ENCODE measurements at places on chromosomes 11 and 22.

DNA sequence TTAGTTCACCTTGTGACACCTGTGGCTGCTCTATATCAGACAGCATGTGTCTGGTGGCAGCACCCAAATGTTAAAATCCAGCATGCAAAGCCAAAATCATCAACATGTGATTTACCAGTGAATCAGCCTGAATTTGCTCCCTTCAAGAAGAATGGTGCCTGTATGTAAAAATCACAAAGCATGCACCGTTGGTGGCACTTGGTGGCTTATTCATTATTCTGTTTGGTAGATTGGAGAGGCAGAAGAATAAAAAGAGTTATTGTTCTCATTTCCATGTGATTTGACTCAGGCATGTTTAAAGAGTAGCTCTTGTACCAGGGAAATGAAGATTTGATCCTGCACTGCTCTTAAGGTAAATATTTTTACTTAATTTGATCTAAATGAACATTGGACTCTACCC is 143.9 kb upstream of the MPPED2 start:
- no peak for DNase-seq

- DNase-seq, result no peak
These were observed 11.5 kb downstream of the RIC8A start for GRCh38 chr11:218815-219593.

DNA sequence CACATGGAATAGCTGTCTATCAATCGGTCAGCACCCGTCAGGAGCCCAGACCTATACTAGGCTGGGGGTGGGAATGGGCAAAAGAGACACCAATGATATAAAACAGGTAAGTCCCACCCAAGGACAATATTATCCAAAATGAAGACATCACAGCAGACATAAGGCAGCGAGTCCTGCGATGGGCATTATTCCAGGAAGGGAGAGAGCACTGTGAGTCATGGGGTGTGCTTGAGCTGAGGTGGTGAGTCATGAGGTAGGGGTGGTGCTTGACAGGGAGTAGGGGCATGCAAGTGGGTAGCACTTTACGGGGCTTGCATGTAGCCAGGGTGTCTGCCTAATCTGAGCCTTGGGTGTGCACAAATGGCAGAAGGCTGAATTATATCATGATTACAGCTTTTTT is 605.0 kb upstream of the CADM1 start:
- no peak for DNase-seq

DNA sequence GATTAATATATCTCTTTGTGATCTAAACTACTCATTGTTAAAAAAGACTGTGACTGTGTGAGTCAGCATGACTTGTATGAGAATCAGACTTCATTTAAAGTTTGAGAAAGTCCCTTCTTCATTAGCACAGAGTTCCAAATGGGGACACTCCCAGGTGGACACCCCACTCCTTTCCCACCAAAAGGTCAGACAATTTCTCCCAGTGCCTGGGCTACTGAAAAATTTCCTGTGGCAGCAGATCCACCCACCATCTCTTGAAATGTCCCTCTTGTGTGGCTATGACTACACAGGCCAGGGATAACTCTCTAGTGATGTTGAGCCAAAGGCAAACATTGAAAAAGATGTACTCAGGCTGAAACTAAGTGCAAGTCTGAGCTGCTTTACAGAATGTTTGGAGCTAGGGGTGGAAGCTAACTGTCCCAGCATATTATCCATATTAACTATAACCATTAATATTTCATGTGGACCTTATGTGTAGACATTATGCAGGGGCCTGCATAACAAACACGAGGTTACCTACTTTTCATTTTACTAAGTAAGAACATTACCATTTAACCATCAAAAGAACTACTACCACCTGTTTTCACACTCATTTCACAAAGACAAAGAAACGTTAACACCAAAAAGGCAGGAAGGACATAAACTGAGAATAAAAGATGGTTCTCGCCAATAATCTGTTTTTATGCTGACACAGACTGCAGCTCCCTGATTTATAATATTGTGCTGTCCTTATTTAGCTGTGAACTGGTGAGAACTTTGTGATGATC is 44.8 kb downstream of the MMP20 start:
- DNase-seq, result no peak

DNA sequence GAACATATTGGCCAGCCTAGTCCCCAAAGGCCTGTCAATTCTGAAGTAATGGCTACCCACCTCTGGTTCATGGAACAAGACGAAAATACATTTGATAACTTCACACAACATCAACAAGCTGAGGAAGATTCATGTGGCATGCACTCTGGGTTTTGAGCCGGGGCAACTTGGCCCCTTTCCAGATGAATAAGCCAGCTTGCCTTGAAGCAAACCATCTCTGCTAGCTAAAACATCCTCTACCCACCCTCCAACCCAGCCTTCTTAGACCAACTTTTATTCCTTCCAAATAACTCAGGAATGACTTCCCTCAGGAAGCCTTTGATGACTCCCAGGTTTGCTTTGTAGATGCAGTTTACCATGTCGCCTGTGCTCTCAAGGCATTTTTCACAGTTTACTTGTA is 94.4 kb downstream of the SLC1A2 start:
- DNase-seq, result no peak

- DNase-seq, result no peak
These were observed 28.4 kb upstream of the SCN3B start for GRCh38 chr11:123682696-123683410.

DNA sequence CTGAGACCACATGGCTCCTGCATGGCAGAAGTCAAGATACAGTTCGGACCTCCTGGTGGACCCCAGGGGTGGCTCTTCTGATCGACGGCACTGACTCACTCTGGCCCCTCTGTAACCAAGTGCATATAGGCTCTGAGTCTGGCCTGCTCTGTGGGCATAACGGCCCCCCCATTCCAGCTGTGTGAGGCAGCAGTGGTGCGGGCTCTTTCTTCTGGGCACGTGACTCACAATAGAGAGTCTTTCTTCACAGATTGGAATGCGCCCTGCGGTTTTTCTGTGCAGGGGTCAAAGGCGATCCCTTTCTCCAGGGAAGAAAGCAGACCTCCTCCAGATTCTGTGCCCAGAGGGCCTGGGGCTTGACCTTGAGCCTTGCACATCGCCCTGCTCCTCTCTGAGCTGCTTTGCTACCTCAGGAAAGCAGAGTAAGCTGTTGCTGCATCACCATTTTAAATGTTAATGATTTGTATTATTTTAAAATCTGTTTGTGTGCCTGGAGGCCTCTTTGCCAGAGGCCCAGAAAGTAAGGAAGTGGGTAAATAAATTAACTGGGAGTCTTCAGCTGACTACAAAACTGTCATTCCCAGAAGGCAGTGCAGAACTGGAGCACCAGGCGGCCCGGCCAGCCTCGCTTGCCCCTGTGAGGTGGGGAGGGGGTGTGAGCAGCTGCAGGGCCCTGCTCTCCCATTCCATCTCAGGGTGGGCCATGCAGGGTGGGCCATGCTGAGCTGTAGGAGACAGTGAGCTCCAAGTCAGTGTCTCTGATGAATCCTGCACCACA is 199.0 kb downstream of the GRIK4 start:
- peak; percentile 90 for DNase-seq

DNA sequence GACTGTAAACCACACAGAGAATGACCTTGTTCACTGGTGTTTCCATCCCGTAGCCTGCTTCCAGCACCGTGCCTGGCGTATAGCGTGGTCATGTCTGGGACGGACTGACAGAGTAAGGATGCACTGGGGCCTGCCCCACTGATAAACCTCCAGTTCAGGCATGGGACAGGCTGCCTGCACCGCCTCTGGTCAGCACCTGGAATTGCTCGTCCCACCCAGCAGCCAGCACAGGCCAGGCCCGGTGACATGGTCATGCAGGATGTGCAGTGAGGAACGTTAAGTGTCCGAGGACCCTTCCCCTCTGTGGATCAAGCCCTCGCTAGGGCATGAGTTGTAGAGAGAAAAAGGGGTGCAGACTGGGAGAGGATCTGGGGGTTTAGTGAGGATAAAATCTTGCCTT is 44.8 kb downstream of the LMO1 start:
- DNase-seq, result no peak

GRCh38 chr22:19620742-19621371 is 93.4 kb upstream of the SEPTIN5 start:
- DNase-seq, result no peak

- DNase-seq, result no peak
These were observed 76.4 kb downstream of the GGTLC2 start for GRCh38 chr22:22720724-22721261.

DNA sequence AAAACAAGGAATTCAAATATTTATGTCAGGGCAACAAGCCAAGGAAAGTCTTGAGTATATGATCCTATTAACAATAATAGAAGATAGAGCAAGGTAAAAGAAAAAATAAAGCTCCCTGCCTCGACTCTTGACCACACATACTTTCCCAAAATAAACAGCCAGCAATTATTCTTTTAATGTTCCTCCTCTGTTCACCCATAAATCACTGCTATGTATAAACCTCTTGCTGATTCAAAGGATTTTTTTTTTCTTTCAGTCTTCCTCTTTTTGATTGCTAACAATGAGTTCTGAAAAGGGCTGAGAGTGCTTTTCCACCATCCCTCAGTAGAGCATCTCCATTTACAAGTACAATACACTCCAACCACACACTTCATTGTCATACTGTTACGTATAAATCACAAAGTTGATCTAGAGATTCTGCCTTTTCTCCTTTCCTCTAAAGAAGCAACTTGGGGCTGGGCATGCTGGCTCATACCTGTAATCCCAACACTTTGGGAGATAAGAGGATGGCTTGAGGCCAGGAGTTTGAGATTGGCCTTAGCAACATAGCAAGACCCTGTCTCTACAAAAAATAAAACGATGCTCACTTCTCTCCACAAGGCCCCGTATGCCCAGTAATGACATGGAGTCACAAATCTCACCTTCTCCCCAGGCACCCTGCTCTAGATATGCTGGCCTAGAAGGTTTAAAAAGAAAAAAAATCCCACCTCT is 24.0 kb downstream of the RAB30 start:
- DNase-seq, result no peak

- DNase-seq, result peak; percentile 87
These were observed 7.5 kb downstream of the FREY1 start for GRCh38 chr11:45899448-45900174.

DNA sequence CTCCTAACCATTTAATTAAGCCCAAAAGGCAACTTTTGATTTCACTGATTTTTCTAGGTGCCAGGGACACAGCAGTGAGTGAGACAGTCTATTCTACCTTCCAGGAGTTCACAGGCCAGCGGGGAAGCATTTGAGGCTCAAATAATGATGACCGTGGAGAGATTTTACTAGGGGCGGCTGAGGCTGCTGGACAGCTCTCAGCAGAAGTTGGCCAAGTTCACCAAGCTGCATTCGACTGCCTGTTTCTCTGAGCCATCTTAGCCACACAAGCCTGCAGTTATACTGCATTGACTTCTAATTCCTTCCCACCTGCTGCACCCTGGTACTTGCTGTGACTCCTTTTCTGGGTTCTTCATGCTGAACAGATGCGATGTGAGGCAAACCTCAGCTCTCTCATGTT is 168.9 kb upstream of the TBCEL start:
- no peak for DNase-seq

GRCh38 chr22:48188231-48188721 is 1425.8 kb downstream of the TBC1D22A start:
- DNase-seq, result no peak

DNA sequence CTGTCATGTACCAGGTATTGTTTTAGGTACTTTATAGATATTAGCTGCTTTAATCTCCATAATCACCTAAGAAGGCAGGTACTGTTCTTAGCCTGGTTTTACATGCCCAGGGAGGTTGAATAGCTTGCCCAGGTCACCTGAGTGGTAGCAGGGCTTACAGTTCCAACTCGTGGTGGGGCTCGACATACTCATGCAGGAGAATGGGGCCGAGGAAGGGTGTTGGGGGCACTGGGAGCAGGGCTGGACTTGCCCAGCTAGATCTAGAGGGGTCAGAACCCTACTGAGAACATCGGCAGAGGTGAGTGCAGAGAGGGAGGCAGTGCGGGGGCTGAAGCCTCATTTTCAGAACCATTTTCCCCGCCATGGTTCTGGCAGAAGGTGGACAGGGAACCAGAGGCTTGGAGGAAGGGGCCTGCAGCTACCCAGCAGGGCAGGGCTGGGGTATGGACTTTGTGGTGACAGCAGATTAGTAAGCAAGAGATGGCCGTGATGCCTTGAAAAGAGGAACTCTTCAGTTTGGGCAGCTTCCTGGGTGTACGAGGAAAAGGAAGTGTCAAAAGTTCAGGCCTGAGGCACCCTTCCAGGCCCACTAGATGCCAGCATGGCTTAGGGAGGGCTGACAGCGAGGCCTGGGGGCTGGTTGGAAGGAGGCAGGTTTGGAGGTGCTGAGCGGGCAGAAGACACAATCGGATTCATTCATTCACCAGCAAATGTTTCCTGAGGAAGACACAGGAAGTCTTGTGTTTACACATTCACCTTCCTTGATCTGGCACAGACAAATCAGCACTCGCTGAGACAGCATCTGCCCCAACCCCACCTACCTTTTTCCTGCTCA is 54.7 kb upstream of the LYVE1 start:
- no peak for DNase-seq

- DNase-seq, result no peak
These were observed 64.8 kb downstream of the IGF2 start for GRCh38 chr11:2074266-2074825.

DNA sequence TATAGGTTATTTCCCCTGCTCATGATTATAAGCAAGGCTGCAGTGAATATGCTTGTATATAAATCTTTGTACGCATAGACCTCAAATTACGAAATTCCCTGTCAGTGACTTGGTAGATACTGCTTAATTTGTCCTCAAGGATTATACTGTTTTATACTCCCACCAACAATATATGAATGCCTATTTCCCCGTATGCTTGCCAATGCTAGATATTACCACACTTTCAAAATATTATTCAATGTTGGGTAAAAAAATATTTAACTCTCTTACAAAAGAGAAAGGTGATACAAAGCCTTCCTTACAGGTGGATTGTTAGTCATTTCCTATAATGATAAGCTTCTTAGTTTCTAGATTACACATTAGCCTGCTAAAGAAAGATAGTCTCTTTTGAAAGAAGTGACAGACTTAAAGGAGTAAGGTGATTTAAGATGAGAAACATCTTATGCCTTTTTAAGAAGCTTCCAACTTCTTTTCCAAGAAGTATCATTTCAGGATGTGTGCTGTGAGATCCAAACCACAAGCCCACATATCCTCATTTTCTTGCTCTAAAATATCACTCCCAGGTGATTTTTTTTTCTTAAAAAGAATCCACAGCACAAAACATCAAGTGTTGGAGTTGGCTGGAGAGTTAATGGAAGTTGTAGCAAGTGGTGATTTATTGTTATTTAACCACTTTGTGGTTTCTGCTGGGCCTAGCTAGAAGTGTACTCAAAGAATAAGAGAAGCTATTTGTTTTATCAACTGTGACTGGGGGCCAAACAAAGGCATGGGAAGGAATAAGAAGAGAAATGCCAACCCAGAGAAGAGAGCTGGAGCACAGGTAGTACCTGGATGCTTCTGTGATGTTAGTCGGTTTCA is 59.2 kb downstream of the BARX2 start:
- DNase-seq, result no peak

- peak; percentile 84 for DNase-seq
These were observed 135.3 kb downstream of the KIF18A start for GRCh38 chr11:27972522-27973170.

- no peak for DNase-seq
These were observed 205.6 kb downstream of the ADAMTS15 start for GRCh38 chr11:130653838-130654636.

GRCh38 chr11:119863851-119864601 is 135.0 kb upstream of the NECTIN1 start:
- DNase-seq, result no peak
